ENCODE measurements at places on chromosomes 11 and 22. TPM values are rescaled to one million over a fixed set of nuclear protein-coding genes. Genes with fewer than 3 reads are reported as not detected.

- DNase-seq, result no peak
Observed at GRCh38 chr11:69401715-69402114, 79.7 kb upstream of the LINC01488 start.

DNA sequence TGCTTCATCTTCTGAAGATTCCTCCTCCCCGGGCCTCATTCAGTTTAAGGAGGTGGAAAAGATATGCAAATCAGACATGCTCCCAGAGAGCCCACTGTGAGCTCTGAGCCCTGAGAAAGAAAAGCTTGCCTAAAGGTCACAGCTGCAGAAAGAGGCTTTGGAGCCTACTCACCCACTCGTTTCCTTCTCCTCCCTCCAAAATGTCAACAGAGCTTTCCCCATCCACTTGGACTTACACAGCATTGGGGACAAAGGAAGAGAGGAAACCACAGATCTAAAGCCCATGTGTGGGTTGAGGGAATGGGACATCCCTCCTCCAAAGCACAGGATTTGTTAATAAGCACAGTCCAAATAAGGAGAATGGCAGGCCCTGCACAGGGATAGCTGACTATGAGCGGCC, 158.4 kb downstream of the ETS1 start:
- no peak for DNase-seq

Gene CRYBB1
- total RNA-seq, result 0.76 TPM

DNA sequence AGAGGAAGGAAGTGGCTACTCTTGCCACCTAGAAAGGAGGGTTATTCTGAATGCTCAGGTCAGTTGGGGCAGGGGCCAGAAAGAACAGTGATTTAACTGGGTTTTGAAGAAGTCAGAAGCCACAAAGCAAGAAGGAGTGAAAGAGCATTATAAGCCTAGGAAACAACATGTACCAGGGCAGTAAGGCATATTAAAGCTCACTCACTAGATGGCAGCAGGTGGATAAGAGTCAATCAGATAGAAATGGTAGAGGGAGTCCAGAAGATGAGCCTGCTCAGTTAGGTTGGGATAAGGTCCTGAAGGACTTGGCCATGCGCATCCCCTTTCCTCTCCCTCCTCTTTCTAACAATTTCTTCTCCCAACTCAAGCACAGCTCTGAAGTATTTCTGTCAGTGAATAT, 22.0 kb upstream of the PATE1 start:
- DNase-seq, result no peak

GRCh38 chr11:4658629-4659445, 15.1 kb downstream of the OR51E1 start:
- no peak for DNase-seq

DNA sequence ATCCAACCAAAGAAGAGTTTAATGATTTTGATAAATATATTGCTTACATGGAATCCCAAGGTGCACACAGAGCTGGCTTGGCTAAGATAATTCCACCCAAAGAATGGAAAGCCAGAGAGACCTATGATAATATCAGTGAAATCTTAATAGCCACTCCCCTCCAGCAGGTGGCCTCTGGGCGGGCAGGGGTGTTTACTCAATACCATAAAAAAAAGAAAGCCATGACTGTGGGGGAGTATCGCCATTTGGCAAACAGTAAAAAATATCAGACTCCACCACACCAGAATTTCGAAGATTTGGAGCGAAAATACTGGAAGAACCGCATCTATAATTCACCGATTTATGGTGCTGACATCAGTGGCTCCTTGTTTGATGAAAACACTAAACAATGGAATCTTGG, 23.9 kb downstream of the KDM4D start:
- no peak for DNase-seq

DNA sequence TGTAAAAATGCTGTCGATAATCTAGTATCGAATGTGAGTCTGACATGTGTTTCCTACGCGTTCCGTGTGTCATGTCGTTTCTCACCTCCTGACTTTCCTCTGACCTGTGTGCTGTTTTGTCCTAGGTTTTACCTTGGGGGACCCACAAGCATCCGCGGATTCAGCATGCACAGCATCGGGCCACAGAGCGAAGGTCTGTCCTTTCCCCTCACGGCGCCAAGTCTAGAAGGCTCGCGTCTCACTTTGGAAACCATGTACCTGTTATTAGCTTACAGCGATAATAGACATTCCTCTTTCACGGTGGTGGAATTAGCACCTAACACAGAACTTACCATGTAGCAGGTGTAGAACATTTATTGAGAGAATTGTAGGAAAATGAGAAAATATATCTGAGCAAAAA, 28.6 kb downstream of the SAMM50 start:
- DNase-seq, result peak; percentile 50

- no peak for DNase-seq
Observed at GRCh38 chr11:106482917-106483785, 405.7 kb downstream of the AASDHPPT start.

Gene PHETA2
- 12.8 TPM for total RNA-seq

GRCh38 chr11:115247953-115248352, 256.3 kb downstream of the CADM1 start:
- DNase-seq, result no peak

GRCh38 chr22:31683181-31684105, 21.4 kb upstream of the PISD start:
- DNase-seq, result no peak

Gene OR4C16
- not detected for total RNA-seq

- no peak for DNase-seq
Observed at GRCh38 chr11:126405374-126405773, 49.9 kb downstream of the ST3GAL4 start.

GRCh38 chr22:38284042-38284402, 11.2 kb upstream of the TMEM184B start:
- DNase-seq, result no peak

Gene RELA
- 95.6 TPM for total RNA-seq

- no peak for DNase-seq
Observed at GRCh38 chr11:68498321-68498720, 37.8 kb downstream of the PPP6R3 start.

Gene NTM
- 19.5 TPM for total RNA-seq

Gene OR2AG2
- not detected for total RNA-seq

Gene CREB3L1
- total RNA-seq, result 20.8 TPM

Gene GNG3
- 1.4 TPM for total RNA-seq

GRCh38 chr22:22929381-22930221, 42.0 kb downstream of the IGLL5 start:
- DNase-seq, result no peak

Gene CRYBB2
- not detected for total RNA-seq

DNA sequence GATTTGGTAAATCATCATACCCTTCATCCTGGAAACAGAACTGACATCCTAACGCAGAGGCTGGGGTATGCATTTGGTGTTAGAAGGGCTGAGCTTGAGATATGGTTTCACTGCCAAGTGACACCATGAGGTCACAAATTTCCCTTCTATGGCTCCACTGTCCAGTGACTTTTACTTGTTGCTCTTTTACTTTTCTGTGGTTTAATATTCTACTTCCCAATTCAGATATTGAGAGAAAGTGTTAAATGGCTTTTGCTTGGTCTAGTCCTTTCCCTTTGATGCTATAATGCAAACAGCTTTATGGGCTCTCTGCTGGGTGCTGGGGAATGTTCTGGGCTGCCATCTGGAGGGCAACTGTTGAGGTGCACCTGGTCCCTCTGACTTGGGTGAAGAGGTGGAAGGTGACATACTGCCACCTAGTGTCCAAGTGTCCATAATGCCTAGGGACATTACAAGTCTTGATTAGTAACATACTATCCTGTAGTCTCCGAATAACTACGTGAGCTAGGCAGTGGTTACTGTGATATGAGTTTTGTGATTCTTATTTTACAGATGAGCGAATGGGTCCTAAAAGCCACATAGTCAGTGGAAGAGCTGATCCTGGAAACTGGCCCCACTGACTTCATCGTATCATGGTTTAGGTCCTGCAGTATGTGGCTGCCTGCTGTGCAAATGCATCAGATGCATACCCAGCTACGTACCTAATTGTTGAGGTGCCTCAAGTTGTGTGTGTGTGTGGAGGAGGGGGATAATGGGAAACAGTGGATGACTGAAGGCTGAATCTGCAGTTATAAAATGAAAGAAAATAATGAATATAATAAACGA, 149.1 kb upstream of the RAG2 start:
- DNase-seq, result peak; percentile 86

- DNase-seq, result no peak
Observed at GRCh38 chr22:39664485-39665200, 94.1 kb downstream of the CACNA1I start.

GRCh38 chr11:64746486-64746885, 2.5 kb upstream of the RASGRP2 start:
- no peak for DNase-seq

- DNase-seq, result no peak
Observed at GRCh38 chr11:105152560-105152959, 13.0 kb upstream of the CARD18 start.

Gene BTBD18
- not detected for total RNA-seq

All from sciatic nerve (tissue), 2 donors.